Adipocyte (in vitro differentiated cells): ENCODE measurements at places on chromosomes 4 and X.

DNA sequence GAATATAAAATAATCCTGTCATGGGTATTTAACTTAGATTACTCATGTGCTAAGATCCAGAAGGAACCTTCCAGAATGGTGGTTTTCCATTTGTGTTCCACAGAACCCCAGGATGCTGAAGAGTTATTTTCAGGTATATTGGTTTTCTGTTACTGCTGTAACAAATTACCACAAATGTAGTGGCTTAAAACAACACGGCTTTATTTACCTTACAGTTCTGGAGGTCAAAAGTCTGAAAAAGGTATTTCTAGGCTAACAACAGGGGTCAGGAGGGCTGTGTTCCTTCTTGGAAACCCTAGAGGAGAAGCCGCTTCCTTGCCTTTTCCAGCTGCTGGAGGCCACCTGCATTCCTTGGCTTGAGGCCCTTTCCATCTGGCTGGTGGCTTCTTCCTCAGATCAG lies 57.9 kb upstream of the HPSE start:
- DNase-seq, result no peak

GRCh38 chr4:108828620-108829019 lies 65.8 kb upstream of the ETNPPL start:
- no peak for DNase-seq

DNA sequence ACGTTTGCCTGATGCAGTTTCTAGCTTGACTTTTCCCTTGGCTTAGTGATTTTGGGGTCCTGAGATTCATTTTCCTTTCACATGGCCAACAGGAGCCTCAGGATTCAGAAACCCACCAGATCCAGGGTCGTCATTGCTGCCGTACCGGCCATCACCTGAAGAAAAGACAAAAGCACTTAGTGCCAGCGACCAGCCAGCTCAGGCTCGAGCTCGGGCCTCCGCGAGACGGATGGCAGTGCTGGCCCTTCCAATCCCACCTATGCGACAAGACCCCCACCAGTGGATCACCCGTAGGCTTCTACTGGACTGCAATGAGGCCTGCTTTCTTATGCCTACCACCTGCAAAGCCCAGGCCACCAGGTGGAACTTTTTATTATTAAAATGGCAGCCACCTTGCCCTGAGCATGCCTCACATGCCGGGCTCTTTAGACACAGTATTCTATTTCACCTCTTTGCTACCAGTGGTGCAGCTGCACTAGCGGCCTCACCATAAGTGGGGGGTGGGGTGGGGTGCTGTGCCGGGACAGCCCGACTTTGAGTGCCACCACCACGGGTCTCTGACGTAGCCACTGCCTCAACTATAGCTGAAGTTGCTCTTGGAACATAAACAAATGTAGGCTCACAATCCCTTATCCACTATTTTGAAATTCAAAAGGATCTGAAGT lies 84.3 kb downstream of the MTMR1 start:
- no peak for DNase-seq

DNA sequence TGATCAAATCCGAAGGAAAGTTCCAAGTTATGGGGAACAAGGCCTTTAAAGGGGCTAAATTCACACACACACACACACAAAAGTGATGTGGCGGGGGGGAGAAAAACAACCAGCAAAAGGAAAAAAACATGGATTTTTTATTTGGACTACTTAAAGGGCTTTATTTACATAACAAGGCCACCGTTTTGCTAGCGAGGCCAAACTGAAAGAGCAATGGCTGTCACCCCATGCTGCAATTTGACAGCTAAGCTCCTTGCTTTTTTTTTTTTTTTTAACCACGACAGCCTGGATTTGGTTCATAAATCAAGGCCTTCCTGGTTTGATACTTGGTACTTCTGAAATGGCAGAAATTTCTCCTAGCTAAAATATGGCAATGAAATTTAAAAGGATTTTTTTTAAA lies 99.6 kb upstream of the PTCHD1 start:
- no peak for DNase-seq

GRCh38 chr4:117137145-117137544 lies 51.8 kb upstream of the TRAM1L1 start:
- peak; percentile 63 for DNase-seq

GRCh38 chr4:17168571-17168970 lies 270.1 kb upstream of the LDB2 start:
- DNase-seq, result peak; percentile 91

GRCh38 chrX:74451450-74452198 lies 30.3 kb downstream of the SLC16A2 start:
- DNase-seq, result no peak

- DNase-seq, result no peak
Measured at GRCh38 chr4:159271856-159272255, 169.0 kb downstream of the RAPGEF2 start.

GRCh38 chr4:58776627-58777026 lies 1666.4 kb upstream of the IGFBP7 start:
- DNase-seq, result peak; percentile 38

- peak; percentile 5 for DNase-seq
Measured at GRCh38 chr4:131613824-131614216, 1535.3 kb upstream of the PCDH10 start.

GRCh38 chrX:2696698-2697215 lies 5.7 kb downstream of the CD99 start:
- DNase-seq, result peak; percentile 62

DNA sequence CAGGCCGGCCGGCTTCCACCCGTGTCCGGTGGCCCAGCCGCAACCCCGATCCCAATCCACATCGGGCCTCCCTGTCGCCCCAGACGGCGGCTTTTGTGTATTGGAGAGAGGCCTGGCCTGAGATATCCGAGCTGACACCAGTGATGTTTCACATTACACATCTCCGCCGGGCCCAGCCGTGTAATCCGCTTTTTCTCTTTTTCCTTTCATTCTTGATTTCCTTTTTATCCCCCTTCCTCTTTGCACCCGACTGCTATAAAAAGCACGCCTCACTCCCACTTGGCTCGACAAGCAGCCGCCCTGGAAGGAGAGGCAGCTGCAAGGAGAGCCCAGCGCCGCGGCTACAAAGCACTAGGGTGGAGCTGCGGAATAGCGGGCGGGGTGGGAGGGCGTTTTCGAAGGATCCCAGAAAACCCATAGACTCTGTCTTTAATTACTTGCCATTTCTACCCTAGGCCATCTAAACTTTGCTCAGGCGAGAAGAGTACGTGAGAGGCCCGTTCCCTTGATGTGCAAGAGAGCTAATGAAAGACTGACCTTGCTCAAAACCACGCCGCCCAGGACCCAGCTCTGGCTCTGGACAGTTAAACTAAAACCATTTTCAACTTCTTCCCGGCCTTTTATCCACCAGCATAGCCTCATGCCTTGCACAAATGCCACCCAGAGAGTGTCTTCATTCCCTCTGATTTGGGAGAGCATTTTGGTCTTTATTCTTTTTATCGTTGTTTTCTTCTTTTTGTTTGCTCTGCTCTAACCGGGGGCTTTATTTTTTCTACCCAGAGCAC lies 3.2 kb downstream of the PITX2 start:
- no peak for DNase-seq

GRCh38 chrX:123331859-123332258 lies 147.8 kb downstream of the GRIA3 start:
- DNase-seq, result no peak

GRCh38 chr4:166386491-166387360 lies 513.7 kb downstream of the TLL1 start:
- DNase-seq, result no peak

DNA sequence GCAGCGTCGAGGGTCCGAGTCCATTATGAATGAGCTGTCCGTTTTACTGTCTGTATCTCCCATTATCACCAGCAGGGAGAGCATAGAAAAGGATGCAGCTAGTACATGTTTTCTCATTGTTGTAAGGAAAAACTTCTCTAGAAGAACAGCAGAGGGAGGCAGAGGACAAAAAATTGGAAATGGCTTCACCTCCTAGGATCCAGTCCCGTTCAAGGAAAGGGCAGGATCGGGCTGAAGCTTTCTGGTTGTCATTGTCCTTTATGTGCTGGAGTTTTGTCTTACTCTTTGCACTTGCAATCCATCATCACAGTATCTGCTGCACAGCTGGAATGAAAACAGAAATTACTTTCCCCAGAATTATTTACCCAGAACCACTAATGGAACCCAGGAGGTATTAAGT lies 14.7 kb downstream of the NDP start:
- peak; percentile 86 for DNase-seq

DNA sequence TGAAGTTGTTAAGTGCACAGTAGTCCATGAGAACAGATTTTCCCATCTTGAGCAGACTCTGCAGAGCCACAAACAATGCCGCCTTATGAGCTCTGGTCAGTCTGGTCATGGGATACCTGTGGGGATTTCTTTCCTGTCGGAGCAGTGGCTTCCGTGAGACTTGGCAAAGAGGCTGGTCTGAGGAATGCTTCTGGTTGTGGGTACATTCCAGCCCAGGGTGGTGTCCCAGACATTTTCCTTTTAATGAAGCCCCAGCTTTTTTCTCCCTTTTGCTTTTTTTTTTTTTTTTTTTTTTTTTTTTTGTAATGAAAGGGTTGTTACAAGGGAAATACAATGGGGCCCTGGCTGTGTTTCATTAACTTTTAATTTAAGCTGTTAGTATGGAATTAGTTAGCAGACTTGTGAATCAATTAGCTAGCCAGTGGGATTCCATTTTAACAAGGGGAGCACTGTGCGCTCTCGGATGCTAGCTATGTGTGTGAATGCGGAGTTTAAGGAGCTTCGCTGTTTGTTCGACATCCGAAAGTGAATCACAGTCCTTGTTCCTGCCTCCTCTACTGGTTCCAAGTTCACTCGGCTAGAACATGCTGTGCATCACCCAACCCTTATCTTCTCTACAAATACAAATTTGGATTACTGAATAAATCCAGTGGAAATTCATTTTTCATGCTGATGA lies 225.1 kb downstream of the CBR4 start:
- no peak for DNase-seq

GRCh38 chr4:54014666-54015160 lies 49.7 kb downstream of the CHIC2 start:
- no peak for DNase-seq

GRCh38 chrX:50812995-50813842 lies 775 bp downstream of the SHROOM4 start:
- peak; percentile 64 for DNase-seq

DNA sequence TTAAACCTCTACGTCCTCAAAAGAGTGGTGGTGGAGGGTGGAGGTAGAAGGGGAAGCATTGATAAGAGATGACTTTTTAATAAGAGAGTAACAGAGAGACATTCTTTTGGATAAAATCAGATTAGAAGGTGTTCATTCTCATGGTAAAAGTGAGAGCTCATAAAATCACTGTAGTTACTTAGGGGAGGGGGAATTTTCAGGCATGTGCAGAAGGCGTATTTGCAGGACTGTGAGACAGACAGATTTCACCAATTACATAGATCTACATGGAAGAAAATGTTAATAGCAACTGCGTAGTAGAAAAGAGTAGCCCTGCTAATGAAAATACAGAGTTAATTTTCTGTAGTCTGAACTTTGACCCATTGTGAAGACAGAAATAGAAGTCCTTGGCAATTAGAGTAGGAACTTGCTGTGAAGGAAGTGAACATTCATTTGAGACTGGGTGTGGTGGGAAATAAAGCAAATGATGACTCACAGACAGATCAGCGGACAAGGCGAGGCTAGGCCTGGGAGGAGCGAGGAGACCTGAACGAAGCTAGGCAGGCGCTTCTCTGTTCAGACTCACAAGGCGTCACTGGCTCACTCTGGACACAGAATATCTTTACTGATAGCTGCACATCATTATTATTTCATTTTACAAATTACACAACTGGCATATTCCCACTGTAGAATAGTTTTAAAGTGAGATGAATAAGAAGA lies 57.2 kb upstream of the FAM9C start:
- DNase-seq, result peak; percentile 88

GRCh38 chr4:23897564-23898109 lies 7.8 kb upstream of the PPARGC1A start:
- DNase-seq, result no peak

DNA sequence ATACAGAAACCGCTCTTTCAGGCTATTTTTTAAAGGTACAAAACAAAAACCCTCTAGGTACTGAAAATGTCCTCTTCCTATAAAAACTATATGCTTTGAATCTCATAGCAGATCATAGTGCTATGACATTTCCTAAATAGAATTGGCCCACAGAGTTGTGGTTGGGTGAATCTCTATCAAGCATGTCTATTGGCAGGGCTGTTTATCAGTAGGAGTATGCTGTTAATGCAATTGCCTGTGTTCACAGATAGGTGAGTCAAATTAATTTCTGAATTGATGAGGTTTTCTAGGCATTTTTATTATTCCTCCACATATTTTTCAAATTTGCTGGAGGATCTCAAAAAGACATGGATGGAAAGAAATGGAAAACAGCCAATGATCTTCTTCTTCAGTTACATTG lies 73.9 kb downstream of the QRFPR start:
- DNase-seq, result no peak

GRCh38 chr4:143017210-143017609 lies 167.5 kb upstream of the USP38 start:
- no peak for DNase-seq

GRCh38 chrX:11285651-11286050 lies 7.6 kb upstream of the AMELX start:
- DNase-seq, result peak; percentile 75

- DNase-seq, result no peak
Measured at GRCh38 chr4:52907510-52907909, 45.4 kb downstream of the RASL11B start.

- DNase-seq, result peak; percentile 7
Measured at GRCh38 chrX:113804819-113805218, 779.1 kb upstream of the HTR2C start.

DNA sequence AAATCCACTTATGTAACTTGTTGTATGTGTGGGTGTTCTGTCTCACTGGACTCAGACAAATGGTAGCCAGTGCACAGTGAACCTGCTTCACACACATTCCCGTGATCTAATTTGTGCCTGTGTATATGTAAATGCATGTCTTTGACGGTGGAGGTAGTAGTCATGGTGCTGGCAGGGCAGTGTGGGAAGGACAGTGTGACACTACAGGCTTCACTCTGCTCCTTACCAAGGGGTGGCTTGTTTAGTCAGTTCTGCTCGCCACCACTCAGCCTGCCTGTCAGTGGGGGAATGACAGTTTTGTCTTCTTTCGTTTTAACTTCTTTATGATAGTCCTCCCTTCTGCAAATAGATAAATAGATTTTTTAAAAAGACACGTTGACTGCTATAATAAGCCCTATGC lies 17.7 kb upstream of the PAQR3 start:
- DNase-seq, result no peak

GRCh38 chrX:41381685-41382084 lies 47.7 kb downstream of the DDX3X start:
- peak; percentile 60 for DNase-seq
